ENCODE measurements at places on chromosomes 5 and 9. TPM values are rescaled to one million over a fixed set of nuclear protein-coding genes. Genes with fewer than 3 reads are reported as not detected.
A peak's percentile ranks its signal among the peaks of the same experiment; 100 is the strongest.

DNA sequence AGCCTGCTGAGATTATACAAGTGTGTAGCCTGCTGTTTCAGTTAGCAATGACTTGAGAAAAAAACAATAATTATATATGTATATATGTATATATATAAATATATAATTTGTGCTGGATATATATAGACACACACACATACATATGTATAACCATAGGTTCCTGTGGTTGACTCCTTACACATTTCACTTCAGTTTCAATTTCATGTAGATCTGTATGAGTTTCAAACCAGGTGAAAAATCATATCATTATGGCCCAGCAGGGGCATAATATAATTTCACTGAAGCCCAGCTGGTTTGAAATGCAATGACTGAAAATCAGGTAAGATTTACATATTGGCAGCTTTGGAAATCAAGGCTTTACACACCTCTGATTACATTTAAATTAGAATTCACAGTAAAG is 690.4 kb upstream of the CDH18 start:
- H3K27ac ChIP-seq = no peak overlapping the region
- no peaks in the 10 kb centered on the region for H3K27me3 ChIP-seq
- no peak overlapping the region for H3K4me3 ChIP-seq
- DNase-seq = no peak
- no peaks in the 10 kb centered on the region for H3K4me1 ChIP-seq

Gene PCDHA9
- 0.39 TPM for total RNA-seq

- H3K4me1 ChIP-seq = peaks cover 9% of the 10 kb centered on the region
- no peaks in the 10 kb centered on the region for H3K27me3 ChIP-seq
- no peaks in the 10 kb centered on the region for H3K36me3 ChIP-seq
- H3K27ac ChIP-seq = no peak overlapping the region
- no peak for DNase-seq
These were observed 60.3 kb downstream of the RICTOR start for GRCh38 chr5:39013938-39014337.

- no peaks in the 10 kb centered on the region for H3K27me3 ChIP-seq
- no peak for DNase-seq
- no peak overlapping the region for H3K27ac ChIP-seq
- H3K4me1 ChIP-seq = peaks cover 20% of the 10 kb centered on the region
- no peak overlapping the region for H3K4me3 ChIP-seq
These were observed 14.9 kb downstream of the ADAMTSL1 start for GRCh38 chr9:18488886-18489285.

GRCh38 chr9:86978922-86979474 is 31.7 kb upstream of the GAS1 start:
- H3K4me1 ChIP-seq = peaks cover 5% of the 10 kb centered on the region
- H3K4me3 ChIP-seq = no peak overlapping the region
- no peak for DNase-seq
- no peaks in the 10 kb centered on the region for H3K27me3 ChIP-seq
- no peak overlapping the region for H3K27ac ChIP-seq
- no peaks in the 10 kb centered on the region for H3K36me3 ChIP-seq

DNA sequence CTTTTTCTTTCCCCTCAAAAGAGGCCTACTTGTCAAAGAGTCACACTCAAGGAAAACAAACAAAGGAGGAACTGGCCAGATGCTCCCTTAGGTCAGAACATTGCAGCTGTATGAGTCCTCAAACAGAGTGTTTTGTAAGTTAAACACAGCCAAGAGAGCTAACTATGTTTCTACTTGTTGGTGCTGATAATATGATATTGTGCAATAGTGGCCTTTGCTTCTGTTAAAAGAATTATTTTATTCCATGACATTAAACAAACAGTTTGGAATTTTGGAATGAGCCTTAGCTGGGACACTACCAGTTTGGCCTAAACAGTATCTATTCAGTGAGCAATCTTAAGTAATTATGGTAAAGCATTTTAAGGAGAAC is 56.0 kb upstream of the TPD52L3 start:
- peak overlapping the region; percentile 83 for H3K27ac ChIP-seq
- H3K4me3 ChIP-seq = no peak overlapping the region
- H3K36me3 ChIP-seq = no peaks in the 10 kb centered on the region
- no peaks in the 10 kb centered on the region for H3K4me1 ChIP-seq

DNA sequence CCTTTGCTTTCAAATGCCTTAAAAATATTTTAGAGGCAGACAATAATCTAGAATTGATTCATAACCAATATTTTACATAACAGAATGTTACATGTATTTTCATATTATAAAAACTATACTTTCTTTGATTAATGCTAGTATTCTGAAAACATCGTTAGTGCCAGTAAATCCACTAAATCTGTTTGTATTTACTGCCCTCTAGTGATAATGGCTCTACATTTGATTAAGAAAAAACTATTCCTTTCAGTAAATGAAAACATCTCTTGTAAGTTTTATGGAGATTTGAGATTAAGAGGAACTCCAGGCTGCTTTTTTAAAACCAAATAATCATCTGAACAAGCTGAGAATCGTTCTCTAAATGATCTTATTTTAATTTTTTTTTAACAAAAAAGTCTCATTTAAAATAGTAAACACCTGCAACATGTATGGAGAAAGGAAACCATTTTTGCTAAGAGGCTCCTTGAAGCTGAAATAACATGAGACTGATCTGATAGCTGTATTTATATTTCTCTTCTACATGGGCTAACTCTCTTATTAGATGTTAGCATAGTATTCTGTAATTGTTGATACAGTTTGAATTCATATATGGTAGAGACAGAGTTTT is 424.7 kb downstream of the RAB3C start:
- no peak overlapping the region for H3K4me3 ChIP-seq
- no peak for DNase-seq
- H3K27ac ChIP-seq = no peak overlapping the region
- H3K36me3 ChIP-seq = no peaks in the 10 kb centered on the region
- H3K4me1 ChIP-seq = no peaks in the 10 kb centered on the region

GRCh38 chr5:140106101-140106500 is 7.8 kb upstream of the PURA start:
- H3K4me1 ChIP-seq = peaks cover 24% of the 10 kb centered on the region
- no peaks in the 10 kb centered on the region for H3K36me3 ChIP-seq
- H3K27me3 ChIP-seq = no peaks in the 10 kb centered on the region
- no peak overlapping the region for H3K4me3 ChIP-seq
- no peak for DNase-seq
- H3K27ac ChIP-seq = peak overlapping the region; percentile 95

GRCh38 chr5:135729321-135729786 is 105.1 kb upstream of the SLC25A48 start:
- no peak overlapping the region for H3K4me3 ChIP-seq
- H3K27me3 ChIP-seq = no peaks in the 10 kb centered on the region
- no peaks in the 10 kb centered on the region for H3K36me3 ChIP-seq
- DNase-seq = no peak

- no peaks in the 10 kb centered on the region for H3K36me3 ChIP-seq
- H3K4me3 ChIP-seq = no peak overlapping the region
- no peaks in the 10 kb centered on the region for H3K4me1 ChIP-seq
- H3K27ac ChIP-seq = no peak overlapping the region
These were observed 225.8 kb downstream of the PAX5 start for GRCh38 chr9:36808251-36808650.

Gene RMRP
- total RNA-seq = 1,964 TPM

DNA sequence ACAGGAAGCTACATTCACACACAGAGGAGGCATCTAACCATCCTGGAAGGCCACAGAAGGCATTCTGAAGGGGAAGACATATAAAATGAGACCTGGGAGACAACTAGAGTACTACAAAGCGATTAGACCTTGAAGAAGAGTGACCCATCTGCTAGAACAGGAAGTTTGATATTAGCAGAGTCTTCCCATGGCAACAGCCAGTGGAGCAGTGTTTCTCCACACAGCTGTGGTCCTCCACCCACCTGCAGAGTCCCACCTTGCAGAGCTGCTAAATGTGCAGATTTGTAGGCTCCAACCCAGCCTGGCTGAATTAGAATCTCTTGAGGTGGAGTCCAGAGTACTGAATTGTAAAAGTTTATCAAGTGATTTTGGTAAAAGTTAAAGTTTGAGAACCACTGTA is 267.0 kb downstream of the CETN3 start:
- H3K36me3 ChIP-seq = no peaks in the 10 kb centered on the region
- H3K27me3 ChIP-seq = no peaks in the 10 kb centered on the region
- DNase-seq = no peak
- H3K27ac ChIP-seq = no peak overlapping the region
- no peaks in the 10 kb centered on the region for H3K4me1 ChIP-seq
- H3K4me3 ChIP-seq = no peak overlapping the region

DNA sequence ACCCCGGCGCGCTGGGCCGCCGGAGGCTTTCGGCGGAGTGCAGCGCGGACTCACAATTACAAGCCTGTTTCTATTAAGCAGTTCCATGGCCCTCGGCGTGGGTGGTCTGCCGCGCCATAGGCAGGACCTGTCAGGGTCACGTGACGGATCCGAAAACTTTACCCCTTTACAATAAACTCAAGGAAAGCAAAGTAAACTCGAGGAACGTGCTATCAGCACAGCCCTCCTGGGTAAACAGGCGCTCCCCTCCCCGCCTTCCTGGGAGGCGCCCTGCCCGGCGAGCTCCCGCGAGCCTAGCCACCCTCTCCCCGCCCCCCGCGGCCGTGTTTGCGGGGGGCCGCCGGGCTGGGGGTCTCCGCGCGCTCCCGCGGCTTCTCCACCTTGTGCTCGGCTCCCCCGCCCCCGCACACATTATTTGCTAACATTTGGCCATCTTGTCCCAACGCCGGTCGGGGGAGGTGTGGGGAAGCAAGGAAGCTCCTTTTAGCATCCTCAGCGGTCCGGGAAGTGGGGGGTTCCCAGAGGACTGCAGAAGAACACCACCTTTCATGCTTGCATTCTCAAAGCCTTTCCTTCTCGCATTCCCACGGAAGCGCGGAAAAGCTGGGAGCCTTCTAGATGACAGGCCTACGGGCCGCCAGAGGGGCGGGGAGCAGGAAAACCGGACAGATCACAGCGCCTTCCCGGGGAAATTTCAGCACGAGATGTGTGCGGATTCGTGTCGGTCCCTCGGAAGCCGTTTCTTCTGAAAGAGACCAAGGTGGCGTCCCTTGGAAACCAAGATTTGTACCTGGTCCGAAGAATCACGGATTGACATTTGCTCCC is at the start of gene PTCH1:
TSS of gene PTCH1 (minus strand) at position 238 of the 825 bp plus-strand sequence.
- H3K27me3 ChIP-seq = no peaks in the 10 kb centered on the region
- H3K36me3 ChIP-seq = no peaks in the 10 kb centered on the region
- peak within 1 kb of the TSS; percentile 77 for H3K27ac ChIP-seq
- H3K4me1 ChIP-seq = peaks cover 27% of the 10 kb centered on the region
- no peak for DNase-seq
- peak within 1 kb of the TSS; percentile 64 for H3K4me3 ChIP-seq

Gene PCDHB5
- 12.0 TPM for total RNA-seq

GRCh38 chr5:39273314-39273954 is 54.1 kb upstream of the FYB1 start:
- H3K4me3 ChIP-seq = no peak overlapping the region
- no peaks in the 10 kb centered on the region for H3K27me3 ChIP-seq
- peaks cover 7% of the 10 kb centered on the region for H3K4me1 ChIP-seq
- H3K36me3 ChIP-seq = no peaks in the 10 kb centered on the region
- no peak for DNase-seq
- H3K27ac ChIP-seq = no peak overlapping the region

Gene SHC3
- total RNA-seq = 1.1 TPM

DNA sequence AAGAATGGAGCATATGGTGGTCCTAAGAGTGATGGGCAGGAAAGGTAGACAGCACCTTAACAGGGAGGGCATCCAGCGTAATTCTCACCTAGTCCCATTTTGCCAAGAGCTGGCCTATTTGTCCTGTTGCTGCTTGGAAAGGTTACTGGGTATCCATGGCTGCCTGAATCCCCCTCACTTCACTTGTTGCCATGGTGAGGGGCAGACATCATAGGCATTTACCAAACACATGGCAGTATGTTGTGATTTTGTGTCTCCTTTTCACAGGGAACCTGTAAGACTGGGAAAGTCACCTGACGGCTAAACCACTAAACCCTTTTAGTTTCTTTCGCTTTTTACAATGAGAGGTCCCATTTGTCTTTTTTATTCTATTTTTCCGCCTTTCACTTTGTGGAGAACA is 227.1 kb downstream of the CD180 start:
- no peak overlapping the region for H3K4me3 ChIP-seq
- no peak overlapping the region for H3K27ac ChIP-seq
- H3K4me1 ChIP-seq = no peaks in the 10 kb centered on the region
- H3K36me3 ChIP-seq = no peaks in the 10 kb centered on the region

- no peak overlapping the region for H3K4me3 ChIP-seq
- no peaks in the 10 kb centered on the region for H3K4me1 ChIP-seq
- H3K27ac ChIP-seq = no peak overlapping the region
- H3K27me3 ChIP-seq = no peaks in the 10 kb centered on the region
These were observed 81.9 kb downstream of the ATPSCKMT start for GRCh38 chr5:10167806-10168205.

Gene FOXD4
- total RNA-seq = not detected

Gene MLANA
- not detected for total RNA-seq

GRCh38 chr9:78863531-78863930 is 566.6 kb downstream of the PSAT1 start:
- H3K27ac ChIP-seq = no peak overlapping the region
- no peak for DNase-seq
- H3K4me1 ChIP-seq = no peaks in the 10 kb centered on the region
- H3K27me3 ChIP-seq = no peaks in the 10 kb centered on the region
